Activated naive CD4-positive, alpha-beta T cell treated with anti-CD3 and anti-CD28 coated beads, Interleukin-2, amount 50 U/mL, for 16 hours (primary cell): ENCODE measurements at places on chromosomes 7 and 10.

DNA sequence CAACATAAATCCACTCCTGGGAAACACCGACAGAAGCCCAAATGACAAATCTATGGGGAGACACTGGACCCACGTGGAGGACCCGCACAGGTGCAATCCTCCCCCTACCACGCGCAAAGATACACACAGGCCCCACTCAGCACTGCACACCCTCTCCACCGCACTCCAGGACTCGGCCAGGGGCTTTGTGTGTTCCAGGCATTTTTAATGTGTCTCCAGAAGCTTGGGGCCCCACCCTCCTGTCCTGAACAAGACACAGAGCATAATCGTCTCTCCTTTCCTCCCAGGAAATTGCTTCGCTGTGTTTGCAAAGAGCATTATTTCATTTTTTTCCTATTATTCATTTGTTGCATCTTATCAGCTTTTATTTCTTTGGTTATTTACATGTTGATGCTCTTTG, 82.8 kb downstream of the GLI3 start:
- no peak for DNase-seq

DNA sequence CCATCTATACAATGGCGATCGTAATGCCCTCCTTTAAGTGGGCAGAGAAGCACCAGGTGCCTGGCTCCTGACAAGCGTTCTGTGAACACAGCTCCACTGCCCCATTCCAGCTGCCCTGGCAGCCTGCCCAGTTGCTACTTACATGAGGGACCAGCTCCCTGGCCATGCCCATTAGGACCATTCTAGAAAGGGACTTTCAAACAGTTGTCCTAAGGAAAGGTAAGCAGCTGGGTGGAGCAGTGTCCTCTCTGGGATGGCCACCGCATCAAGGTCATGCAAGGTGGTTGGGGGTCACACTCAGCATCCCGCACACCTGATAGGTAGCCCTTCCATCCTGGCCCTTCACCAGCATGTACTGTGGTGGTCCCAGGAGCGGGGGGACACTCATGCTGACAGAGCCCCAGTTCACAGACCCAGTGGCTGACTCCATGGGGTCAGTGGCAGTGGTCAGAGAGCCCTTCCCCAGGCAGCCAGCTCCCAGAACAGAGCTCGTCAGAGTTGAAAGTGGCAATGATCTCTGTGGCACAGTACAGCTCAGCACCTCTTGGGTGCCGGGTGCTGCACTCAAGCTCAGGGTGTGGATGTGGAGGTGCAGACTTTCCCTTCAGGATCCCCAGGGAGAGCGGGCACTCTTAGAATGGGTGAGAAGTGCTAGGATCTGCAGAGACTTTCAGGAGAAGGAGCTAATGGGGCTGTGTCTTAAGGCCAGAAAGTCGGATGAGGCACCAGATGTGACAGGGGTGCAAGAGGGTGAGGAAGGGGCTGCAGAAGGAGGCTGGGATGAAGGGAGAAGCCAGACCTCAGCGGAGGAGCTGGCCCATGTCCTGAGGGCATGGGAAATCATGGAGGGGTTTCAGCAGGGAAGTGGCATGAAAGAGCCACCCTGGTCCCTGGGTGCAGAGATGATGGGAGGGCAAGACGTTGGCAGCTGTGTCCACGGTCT, 10.9 kb downstream of the MMRN2 start:
- DNase-seq, result no peak

DNA sequence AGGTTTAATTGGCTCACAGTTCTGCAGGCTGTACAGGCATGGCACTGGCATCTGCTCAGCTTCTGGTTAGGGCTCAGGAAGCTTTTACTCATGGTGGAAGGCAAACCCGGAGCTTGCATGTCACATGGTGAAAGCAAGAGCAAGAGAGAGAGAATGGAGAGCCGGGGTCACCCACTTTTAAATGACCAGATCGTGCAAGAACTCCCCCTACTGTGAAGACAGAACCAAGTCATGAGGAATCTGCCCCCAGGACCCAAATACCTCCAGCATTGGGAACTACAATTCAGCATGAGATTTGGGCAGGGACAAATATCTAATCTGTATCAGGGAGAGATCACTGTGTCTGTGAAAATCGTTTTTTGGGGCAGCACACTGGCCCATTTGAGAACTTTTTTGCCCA, 110.0 kb upstream of the MYO3A start:
- no peak for DNase-seq

- peak; percentile 66 for DNase-seq
These were observed at the start of the genes ACTR3C and LRRC61 for GRCh38 chr7:150322833-150323681. ACTR3C (minus strand) TSS chr7:150323545; CDS start chr7:150295296, 28,249 bp downstream. LRRC61 (plus strand) TSS chr7:150323355; CDS start chr7:150336862, 13,507 bp downstream.

- no peak for DNase-seq
These were observed 489.9 kb downstream of the NXPH1 start for GRCh38 chr7:8923164-8923806.

DNA sequence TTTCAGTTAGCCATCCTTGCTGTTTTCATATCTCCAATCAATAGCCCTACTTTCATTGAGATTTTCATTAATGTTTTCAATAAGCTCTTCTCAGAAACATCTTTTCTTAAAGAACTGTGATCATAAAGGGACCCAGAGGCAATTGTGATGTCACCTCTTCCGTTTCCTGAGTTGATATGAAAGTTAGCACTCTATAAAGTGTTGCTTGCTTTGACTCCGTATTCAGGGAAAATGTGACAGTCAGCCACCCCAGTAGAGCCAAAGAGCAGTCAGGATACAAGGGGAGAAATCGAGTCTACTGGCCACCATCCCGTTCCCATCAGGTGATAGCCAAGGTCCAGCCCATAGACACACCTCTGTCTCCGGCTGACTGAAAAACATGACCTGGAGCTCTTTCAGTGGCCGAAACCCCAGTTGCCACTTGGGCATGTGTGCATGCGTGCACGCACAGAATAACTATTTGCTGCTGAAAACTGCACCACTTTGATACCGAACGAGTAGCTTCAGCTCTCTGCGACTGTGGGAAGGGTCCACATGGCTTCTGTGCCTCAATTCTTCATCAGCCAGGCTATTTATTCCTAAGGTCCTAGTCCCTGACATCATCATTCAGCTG, 291.4 kb downstream of the USP6NL start:
- no peak for DNase-seq

- DNase-seq, result no peak
These were observed 145.7 kb downstream of the PRPF18 start for GRCh38 chr10:13732465-13732881.

DNA sequence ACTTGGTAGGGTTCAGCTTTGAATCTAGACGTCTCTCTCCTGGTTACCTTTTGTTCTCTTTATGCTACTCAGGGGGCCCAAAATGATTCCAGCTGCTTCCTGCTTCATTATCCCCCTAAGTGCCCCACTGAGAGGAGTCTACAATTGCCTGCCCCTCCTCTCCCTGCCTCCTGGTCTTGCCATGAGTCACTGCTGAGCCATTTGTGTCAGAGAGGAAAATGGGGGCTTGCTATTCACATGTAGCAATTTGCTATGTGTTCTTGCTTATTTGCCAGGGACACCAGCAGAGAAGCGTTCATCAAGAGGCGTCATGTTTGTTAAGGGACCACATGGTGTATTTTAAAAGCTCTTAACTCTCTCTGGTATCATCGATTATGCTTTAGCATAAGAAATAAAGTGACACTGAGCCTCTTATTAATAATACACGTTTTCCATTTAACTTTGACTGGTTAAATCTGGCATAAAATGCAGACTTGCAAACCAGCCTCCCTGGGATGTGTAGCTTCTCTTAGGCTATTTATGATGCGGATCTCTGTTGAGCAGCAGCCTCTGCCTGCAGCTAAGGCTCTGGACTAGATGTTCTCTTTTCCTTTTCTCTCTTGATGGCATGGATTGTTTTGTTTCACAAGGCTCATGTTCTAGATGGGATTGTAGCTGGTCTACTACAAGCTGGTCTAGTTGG, 239.3 kb downstream of the AUTS2 start:
- DNase-seq, result no peak

- DNase-seq, result peak; percentile 100
These were observed at the start of gene ADK for GRCh38 chr10:74150990-74151878. ADK (plus strand) TSS chr10:74151221; CDS start chr10:74151279, 58 bp downstream.

- DNase-seq, result no peak
These were observed 46.2 kb downstream of the ZNF438 start for GRCh38 chr10:30985512-30985911.

- no peak for DNase-seq
These were observed 19.3 kb upstream of the NUP205 start for GRCh38 chr7:135538376-135538775.

DNA sequence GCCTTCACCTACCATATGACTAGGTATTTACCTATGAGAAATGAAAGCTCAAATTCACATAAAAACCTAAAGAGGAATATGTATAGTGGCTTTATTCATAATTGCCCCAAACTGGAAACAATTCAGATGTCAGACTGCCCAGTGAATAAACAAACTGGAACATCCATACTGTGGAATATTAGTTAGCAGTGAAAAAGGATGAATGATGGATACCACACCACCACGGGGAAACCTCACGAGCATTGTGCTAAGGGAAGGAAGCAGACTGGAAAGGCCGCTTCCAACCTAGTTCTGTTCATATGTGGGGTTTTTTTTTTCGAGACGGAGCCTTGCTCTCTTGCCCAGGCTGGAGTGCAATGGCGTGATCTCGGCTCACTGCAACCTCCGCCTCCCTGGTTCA, 16.8 kb downstream of the GTF2IRD1 start:
- no peak for DNase-seq

GRCh38 chr7:131827421-131827820, 271.0 kb upstream of the PODXL start:
- no peak for DNase-seq

DNA sequence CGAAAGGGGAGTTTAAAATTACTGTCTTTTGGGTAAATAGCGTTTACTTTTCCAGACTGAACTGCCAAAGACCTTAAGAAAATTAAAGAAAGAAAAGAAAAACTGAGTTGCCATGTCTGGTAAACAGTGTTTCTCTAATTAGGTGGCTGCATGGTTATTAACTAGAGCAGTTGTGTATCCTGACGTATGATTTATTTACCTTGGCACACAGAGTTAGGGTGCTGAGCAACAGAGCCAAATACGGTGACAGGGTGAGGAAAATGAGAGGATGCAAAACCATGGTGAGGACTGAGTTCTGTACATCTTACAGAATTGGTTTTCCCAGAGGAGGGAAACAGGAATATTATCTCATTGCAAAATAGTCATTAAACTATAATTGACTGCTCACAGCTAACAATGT, 546.4 kb upstream of the FZD8 start:
- no peak for DNase-seq

DNA sequence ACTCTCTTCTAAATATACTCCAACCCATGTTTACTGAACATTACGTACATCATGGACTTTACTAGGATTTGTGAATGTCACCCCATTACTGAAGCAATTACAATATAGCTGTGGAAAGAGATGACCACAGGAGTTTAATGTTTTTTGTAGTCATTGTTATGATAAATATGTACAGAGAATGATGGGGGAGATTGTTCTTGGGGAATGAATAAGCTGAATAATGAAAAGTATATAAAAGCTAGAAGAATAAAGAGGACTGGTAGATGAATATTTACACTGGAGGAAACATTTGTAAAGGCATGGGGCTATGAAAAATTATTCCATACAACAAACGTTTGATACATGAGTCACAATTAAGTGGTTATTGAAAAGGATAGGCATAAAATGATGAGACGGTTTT, 340.9 kb downstream of the SEMA3D start:
- DNase-seq, result no peak

- DNase-seq, result no peak
These were observed 266.8 kb downstream of the DIP2C start for GRCh38 chr10:422675-423074.

DNA sequence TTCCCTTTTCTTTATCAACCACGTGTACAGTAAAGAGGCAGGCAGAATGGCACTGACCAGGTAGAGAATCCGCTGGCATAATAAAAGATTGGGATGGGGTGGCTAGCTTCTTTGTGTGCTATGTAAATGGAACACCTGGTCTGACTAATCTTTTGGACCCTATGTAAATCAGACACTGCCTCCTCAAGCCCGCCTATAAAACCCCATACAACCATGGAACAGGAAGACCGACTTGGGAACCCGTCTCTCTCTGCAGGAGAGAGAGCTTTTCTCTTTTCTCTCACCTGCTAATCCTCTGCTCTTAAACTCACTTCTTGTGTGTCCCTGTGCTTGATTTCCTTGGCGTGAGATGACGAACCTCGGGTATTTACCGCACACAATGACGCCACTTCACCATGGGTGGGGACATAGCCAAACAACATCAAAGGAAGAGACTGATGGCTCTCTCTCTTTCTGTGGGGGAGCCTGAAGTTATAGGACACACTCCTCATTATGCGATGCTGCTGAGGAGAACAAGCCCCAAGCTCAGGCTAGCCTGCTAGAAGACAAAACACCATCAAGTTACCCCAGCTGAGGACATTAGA, 94.2 kb downstream of the ARL5B start:
- no peak for DNase-seq

GRCh38 chr10:88121361-88121760, 257.9 kb downstream of the PTEN start:
- no peak for DNase-seq

DNA sequence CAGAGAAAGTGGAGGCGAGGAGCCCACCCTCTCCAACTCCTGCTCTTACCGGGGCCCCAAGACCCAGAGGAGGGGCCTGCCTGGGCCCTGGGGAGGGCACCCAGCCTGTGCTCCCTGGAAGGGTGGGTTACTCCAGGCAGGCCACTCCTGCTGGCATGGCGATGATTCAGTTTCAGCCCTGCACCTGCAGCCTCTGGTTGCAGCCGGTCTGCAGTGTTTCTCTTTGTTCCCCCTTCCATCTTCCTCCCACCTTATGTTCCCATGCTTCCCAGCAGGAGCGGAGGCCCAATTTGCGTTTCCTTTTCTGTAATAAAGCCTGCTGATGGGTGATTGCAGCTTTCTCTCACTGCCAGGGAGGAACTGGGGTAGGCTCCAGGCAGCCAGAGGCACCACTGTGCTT, 53.2 kb upstream of the FAM20C start:
- DNase-seq, result no peak

DNA sequence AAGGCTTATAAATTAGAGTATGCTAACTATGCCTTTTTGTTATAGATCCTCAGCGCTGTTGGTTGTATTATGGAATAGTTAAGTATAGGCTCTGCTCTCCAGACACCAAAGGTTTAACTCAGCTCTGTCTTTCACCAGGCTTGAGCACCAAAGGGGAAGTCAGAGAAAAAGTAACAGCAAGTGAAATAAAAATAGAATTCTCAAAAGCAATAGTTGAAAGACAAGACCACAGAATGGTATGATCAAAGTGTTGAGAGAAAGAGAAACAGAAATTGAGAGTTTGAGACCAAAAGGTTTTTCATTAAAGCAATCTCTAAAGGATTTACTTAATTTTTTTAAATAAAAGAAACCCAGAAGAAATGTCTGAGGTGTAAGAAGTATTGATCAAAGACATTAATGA, 529.8 kb upstream of the C7orf33 start:
- DNase-seq, result no peak

- DNase-seq, result no peak
These were observed 375.7 kb upstream of the CDC14C start for GRCh38 chr7:48548667-48549066.

GRCh38 chr10:71358277-71358676, 38.4 kb upstream of the CDH23 start:
- DNase-seq, result no peak

GRCh38 chr7:126727930-126728391, 524.8 kb downstream of the GRM8 start:
- no peak for DNase-seq
